ENCODE measurements at places on chromosomes 2 and 18.

DNA sequence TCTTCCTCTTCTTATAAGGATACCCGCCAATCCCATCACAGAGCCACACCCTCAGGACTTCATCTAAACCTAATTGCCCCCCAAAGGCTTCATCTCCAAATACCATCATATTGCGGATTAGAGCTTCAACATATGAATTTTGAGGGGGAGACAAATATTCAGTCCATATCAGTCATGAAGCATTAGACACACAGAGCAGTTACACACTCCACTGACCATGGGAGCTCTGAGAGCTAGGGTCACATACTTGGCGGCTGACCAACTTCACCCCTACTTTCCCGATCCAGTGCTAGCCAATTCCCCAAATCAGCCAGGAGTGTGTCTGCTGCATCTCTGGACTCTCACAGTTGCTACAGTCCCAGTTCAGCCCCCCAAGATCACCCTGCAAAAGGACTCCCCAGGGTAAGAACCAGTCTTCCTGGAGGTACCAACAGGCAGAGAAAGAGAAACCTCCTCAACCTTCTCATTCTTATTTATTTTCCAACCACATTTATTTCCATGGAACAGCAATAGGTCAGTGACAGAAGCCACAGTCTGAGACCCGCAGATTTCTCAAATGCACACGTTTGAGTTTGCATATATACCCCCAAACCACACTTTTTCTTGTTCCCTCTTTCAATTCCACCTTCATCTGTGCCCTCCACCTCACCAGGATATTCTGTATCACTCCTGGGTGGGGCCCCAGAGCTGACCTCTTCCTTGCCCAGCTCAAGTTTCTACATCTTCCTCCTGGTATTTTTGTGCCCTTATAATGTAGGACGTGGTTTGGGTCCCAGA is 33.3 kb downstream of the SPP2 start:
- DNase-seq = no peak

DNA sequence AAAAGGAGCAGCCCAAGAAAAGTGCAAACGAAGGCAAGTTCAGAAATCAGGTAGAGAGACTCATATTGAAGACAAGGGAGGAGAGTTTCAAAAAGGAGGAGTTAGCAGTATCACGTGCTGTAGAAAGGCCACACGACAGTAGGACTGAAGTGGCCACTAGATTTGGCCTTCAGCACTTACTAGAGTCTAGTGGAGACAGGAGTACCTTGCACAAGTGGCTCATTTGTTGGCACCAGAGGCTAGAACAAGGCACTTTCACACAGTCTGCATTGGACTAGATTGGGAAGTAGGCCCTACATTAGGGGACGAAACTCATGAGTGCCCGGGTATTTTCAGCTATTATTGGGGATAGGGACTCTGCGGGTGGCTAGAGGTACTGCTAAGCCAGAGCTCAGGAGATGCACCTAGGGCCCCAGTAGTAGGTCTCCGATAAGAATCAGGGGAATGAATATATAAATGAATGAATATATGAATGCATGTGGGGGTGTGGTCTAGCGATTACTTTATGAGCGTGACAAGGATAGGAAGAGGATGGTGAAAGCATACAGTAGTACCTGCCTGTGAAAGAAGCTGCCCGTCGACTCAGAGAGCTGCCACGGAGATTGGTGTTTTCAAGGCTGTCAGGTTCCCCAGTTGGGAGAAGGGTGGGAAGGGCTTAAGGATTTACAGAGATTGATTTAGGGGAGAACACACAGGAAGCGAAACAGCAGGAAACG is 1.4 kb upstream of the NCOA1 start:
- no peak for DNase-seq

GRCh38 chr2:23323198-23323916 is 61.6 kb upstream of the KLHL29 start:
- DNase-seq = no peak

- no peak for DNase-seq
Observed at GRCh38 chr2:111069722-111070121, 51.0 kb upstream of the BCL2L11 start.

DNA sequence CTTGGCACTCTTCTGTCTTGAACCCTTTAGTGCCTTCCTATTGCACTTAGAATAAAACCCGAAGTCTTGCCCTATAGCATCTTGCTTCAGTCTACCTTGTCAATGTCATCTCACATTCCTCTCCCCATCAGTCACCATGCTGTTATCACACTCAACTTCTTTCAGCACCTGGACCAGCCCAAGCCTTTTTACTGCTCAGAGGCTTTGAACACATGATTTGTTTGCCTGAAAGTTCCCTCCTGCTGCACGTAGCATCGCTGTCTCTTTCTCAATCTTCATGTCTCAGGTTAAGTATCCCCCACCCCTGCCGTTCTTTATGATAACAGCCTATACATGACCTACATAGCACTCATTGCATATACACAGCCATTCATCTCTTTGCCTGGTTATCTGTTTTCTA is 41.3 kb upstream of the LGALSL start:
- DNase-seq = no peak

GRCh38 chr2:120815292-120815691 is 79.6 kb downstream of the GLI2 start:
- no peak for DNase-seq

GRCh38 chr18:36322408-36322728 is 24.9 kb downstream of the FHOD3 start:
- DNase-seq = no peak

GRCh38 chr2:14180333-14180732 is 452.2 kb upstream of the LRATD1 start:
- DNase-seq = no peak

- no peak for DNase-seq
Observed at GRCh38 chr18:49639643-49640391, 78.0 kb downstream of the LIPG start.

Measured in stromal cell of bone marrow (primary cell).